Activated CD8-positive, alpha-beta memory T cell treated with anti-CD3 and anti-CD28 coated beads for 1 hour (primary cell): ENCODE measurements at places on chromosomes 4 and X.

- DNase-seq = no peak
These were observed 10.4 kb downstream of the PAQR3 start for GRCh38 chr4:78928835-78929234.

DNA sequence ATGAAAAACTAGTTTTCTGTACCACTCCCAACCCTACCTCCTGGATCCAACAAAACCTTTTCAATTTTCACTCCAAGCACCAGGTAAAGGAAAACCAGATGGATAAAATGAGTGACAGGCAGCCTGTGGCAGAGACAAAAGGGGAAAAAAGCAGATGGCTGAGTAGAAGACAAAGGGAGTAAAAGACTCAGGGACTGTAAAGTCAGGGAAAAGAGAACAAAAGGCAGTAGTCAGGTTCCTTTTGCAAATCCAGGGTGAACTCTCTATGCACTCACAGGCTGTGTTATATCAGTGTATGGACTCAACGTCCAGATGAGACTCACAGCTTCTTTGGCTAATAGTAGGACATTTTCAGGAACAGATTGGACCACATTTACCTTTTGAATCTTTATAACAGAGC, 54.2 kb downstream of the QRFPR start:
- no peak for DNase-seq

- DNase-seq = no peak
These were observed 35.3 kb upstream of the LGI2 start for GRCh38 chr4:25065932-25066590.

GRCh38 chr4:106032851-106033286, 137.6 kb downstream of the NPNT start:
- no peak for DNase-seq

DNA sequence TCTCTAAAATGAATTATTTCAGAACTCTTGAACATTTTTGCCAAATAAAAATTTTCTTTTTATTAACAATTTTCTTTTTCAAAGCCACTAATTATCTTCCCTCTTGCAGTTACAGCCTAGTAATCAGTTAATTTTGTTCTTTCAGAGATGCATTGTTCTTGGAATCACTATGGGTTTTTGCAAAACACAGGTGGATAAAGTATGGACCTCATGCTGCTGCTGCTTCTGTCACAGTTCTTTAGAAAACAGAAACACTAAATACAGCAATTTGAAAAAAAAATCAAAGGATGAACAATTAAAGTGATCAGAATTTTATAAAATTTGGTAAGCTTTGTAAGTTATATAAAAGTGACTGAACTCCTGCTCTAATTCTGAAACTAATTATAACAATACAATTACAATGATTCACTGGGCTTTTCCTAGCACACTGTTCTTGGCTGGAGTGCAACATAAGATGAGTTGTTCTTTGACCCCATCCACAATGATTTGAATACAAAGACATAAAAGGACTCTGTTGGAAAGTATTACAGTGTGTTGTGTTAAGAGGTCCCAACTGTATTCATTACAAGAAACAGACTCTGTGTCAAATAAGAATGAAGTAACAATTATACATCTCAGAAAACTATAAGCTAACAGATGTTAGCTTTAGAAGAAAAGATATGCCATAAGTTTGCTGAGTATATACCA, 59.4 kb upstream of the GK2 start:
- no peak for DNase-seq
